ENCODE measurements at places on chromosomes 13 and 19.
A peak's percentile ranks its signal among the peaks of the same experiment; 100 is the strongest.

DNA sequence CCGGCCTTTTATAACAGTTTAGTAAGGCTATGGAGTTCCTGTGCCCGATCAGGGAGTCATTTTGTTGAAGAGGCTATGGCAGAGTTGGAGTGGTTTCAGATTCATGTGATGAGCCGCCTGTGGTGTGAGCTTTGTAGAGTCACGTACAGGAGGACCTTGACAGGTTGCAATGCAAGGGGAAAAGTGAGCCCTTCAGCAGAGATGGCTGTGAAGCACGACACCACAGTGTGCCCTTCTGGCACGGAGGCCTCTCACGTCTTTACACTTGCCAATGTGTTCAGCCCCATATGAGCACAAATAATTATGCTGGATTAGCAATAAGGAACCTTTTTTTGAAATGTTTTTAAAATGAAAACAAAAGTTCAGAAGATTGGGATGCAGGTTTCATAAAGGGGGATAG lies 499.8 kb downstream of the LIG4 start:
- no peak for DNase-seq

- DNase-seq: no peak
These were observed 225.2 kb downstream of the FOXO1 start for GRCh38 chr13:40440990-40441820.

DNA sequence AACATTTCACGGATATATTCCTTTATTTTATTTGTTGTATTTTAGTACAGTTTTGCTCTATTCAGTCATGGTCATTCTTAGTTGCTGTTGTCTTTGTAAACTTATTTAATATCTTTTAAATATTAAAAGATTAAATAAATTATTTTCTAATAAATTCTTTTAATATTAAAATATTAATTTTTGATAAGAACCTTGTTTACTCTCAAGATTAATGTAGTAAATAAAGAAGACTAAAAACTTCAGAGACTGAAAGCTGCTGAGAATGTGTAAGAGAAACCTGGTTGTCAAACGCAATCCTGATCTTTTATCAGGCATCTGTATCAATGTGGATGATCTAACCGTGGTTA lies 34.4 kb upstream of the SACS start:
- DNase-seq: no peak

- no peak for DNase-seq
These were observed 1505.1 kb downstream of the PCDH9 start for GRCh38 chr13:65725006-65725405.

GRCh38 chr19:50325310-50326100 lies 3.7 kb downstream of the KCNC3 start:
- peak; percentile 67 for DNase-seq

- DNase-seq: no peak
These were observed 595.5 kb upstream of the KLHL1 start for GRCh38 chr13:70703755-70704154.

DNA sequence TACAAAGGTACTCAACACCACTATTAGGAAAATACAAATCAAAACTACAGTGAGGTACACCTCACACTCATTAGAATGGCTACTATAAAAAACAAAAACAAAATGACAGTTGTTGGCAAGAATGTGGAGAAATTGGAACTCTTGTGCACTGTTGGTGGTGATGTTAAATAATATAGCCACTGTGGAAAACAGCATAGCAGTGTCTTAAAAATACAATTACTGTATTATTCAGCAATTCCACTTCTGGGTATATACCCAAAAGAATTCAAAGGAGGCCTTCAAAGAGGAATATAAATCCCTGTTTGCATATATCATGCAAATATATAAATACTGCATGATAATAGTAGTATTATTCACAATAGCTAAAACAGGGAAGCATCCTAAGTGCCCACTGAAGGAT lies 66.8 kb downstream of the CDK8 start:
- DNase-seq: no peak

GRCh38 chr13:98339684-98340425 lies 162.8 kb upstream of the RNF113B start:
- DNase-seq: no peak

GRCh38 chr19:35483089-35483488 lies 7.2 kb downstream of the KRTDAP start:
- DNase-seq: no peak

DNA sequence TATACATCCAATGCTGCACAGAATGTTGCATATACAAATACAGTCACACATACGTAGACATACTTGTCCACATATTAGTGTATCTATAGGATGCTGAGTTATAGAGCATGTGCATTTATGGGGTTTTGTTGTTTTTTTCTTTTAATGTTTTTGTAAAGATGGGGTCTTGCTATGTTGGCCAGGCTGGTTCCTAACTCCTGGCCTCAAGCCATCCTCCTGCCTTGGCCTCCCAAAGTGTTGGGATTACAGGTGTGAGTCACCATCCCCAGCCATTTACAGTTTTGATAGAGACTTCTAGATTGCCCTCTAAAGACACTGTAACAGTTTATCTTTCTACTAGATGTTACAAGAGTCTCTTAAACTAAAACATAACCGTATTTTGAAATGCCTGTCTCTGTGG lies 14.3 kb downstream of the HNRNPUL1 start:
- no peak for DNase-seq

- DNase-seq: no peak
These were observed 69.9 kb downstream of the GPC5 start for GRCh38 chr13:91468301-91468700.

DNA sequence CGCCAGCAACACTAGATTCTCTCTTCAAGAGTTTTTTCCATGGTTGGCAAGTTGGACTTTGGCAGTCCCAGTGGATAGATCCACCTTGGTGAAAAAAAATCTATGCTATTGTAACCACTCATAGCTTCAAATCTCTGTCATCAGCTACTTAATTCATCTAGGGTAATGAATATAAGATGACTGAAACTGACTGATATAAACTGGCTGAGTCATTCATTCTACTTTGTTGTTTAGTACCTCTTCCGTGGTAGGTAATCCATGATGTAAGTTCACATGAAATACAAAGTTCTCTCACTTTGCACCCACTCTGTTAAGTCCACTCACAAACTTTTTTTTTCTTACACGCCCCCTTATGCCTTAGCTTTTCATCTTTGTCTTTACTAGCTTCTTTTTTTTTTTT lies 1381.5 kb downstream of the SLITRK5 start:
- DNase-seq: no peak

- DNase-seq: no peak
These were observed 606 bp downstream of the PRDX2 start for GRCh38 chr19:12800923-12801465.

DNA sequence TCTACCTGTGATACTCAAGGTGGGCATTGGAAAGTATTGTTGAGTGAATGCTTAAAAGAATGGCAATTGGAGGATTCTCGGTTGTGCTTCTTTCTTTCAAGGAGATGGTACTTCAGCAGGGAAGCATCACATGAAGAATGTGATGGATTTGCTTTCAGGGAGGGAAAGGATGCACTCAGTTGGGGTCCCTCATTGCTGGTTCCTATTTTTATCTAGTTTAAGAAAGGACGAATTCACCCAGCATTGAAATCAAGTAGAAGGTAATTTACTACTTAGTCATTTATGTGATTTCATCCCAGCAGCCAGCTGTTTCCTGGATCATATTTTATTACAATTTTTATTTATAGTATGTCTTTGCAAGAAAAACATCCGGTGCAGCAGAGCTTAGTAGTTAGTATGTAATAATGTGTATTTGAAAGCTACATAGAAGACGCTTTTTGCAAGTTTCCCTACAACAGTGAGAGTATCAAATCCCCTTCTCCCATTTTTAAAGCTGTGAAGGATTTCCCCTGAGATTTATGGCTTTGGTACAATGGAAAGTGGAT lies 417.9 kb downstream of the GPC5 start:
- no peak for DNase-seq

DNA sequence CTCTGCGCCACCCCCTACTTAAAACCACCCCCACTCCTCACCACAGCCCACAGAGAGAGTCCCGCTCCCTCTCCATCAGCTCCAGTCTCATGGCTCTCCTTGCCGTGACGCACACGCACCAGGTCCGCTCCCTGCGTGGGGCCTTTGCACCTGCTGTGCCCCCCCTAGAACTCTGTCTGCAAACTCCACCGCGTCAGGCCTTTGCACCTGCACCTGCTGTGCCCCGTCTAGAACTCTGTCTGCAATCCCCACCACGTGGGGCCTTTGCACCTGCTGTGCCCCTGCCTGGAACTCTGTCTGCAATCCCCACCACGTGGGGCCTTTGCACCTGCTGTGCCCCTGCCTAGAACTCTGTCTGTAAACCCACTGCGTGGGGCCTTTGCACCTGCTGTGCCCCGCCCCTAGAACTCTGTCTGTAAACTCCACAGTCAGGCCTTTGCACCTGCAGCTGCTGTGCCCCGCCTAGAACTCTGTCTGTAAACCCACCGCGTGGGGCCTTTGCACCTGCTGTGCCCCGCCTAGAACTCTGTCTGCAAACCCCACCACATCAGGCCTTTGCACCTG lies 4.2 kb downstream of the SHC2 start:
- DNase-seq: no peak

DNA sequence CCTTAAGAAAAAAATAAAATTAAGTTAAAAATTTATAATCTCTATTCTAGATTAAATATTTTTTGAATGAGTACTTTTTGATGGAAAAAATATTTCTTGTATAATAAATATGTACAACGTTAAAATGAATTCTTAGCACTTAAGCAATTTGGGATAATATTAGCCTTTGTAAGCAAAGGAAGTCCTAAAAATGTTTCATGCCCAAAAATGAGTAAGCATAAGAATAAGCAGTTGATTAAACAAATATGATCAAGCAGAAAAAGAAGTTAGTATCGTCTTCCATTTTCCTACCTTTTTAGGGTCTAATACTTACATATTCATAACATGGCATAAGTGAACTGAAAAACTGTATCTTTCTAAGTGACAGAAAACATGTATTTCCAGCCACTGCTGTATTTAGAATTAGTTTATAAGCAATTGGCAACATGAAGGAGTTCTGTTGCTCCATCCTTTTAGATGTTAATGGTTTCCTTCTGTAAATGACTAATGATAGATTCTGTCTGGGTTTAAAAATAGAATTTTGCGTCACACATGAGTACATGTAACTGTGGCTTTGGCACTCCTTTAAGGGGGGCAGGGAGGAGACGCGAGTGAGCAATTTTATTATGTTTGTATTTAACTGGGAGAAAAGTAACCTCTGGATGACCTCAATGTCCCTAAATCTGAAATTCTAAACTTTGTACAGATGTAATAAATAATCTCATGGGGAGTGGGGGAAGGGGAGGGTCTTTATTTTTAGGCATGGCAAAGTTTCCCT lies 237.4 kb downstream of the RGCC start:
- no peak for DNase-seq

DNA sequence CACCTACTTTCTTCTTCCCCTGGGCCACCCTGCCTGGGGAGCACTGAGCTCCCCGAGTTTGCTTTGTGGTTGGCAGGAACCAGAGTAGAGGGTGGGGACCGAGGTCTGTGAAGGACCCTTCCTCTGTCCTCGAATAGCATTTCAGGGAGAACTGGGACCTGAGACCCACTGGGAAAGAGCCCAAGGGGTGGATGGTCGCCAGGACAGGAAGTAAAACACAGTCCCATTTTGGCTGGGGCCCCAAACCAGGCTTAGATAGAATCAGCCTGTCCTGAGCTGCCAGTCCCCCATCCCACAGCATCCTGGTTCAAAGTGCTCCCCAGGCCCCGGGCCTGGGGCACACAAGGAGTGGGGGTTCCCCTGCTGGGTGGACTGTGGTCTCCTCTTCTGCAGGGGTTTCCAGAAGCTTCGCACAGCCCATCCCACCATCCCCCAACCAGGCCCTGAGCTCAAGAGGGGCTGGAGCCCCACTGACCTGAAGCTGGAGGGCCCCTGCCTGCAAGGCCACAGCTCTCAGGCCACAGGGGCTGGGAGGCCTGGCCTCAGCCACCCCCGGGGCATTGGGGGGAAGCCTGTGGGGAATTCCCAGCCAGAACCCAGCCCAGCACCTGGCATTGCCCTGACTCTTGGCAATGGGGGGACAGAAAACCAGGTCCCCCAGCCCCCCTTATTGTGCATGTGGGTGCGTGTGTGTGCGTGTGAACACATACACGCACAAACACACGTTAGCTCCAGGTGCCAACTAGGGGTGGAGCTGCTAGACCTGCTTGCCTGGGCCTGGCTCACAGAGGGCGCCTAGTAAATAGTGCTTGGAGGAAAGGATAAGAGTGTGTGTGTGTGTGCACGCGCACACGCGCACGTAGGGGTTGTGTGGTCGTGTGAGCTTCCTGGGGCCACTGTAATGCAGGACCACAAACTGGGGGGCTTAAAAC lies 995 bp upstream of the MKNK2 start:
- DNase-seq: peak; percentile 38

DNA sequence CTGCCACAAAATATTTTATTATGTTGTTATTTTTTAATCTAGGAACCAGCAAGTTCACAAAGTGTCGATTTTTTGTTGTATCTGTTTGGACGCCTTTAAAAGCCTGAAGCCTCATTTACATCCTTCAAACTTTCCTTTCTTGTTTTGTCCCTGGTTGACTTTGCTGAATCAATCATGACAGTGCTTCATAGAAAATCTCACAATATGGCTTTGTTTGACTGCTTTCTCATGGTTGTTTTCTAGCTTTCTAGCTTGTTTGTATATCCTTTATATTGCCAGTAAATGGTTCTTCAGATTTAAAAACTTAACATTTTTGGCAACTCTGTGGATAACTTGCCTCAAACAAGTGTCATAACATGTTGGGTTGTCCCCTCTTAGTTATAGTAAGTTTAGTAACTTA lies 84.1 kb upstream of the ATXN8OS start:
- no peak for DNase-seq

DNA sequence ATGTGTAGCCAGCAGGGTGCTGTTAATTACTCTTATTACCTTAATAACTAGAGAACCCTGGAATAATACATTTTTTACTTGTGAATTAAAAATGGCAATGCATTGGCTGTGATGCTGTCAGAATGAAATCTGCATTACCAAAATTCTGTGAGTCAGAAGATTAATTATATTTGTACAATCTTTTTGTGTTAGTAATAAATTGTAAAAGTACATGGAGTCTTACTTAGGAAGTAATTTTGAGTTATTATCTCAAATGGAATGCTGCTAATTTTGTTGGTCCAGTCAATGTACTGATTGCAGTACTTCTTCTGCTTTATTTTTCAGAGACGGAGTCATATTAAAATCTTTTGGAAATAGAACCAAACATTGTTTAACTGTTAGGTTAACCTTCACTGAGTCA lies 152.0 kb upstream of the SLC10A2 start:
- DNase-seq: no peak

GRCh38 chr13:26966701-26967080 lies 204.9 kb downstream of the USP12 start:
- no peak for DNase-seq

GRCh38 chr19:18895824-18896341 lies at the start of gene CERS1:
TSS of gene CERS1 (minus strand) at chr19:18896158. CDS start at chr19:18896072, 86 bp downstream.
- DNase-seq: no peak

GRCh38 chr19:2533686-2534422 lies 57.9 kb downstream of the GADD45B start:
- DNase-seq: no peak

GRCh38 chr13:56015919-56016318 lies 1124.8 kb upstream of the PRR20A start:
- no peak for DNase-seq

DNA sequence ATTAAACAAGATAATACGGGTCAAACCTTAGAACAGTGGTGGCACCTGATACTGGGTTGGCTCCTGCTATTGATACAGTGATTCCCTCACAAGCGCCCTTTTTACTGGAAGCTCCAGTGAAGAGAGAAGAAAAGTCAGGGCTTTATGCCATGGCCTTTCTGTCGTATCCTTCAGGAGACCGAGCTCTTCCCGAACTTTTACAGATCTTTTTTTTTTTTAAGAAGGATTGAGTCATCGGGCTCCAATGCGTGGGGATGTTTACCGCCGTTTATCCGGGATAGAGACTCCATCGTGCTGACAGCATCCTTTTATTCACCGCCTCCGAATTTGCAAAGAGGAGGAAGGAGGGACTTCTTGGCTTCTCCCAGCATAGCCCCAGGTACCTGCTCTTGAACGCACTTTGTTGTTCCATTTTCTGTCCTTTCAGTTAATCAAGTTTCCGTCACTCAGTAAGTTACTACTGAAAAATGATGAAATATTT lies 574 bp downstream of the ZNF227 start:
- no peak for DNase-seq

Data from activated CD4-positive, alpha-beta T cell treated with anti-CD3 and anti-CD28 coated beads for 4 hours (primary cell).